ENCODE measurements at places on chromosomes 16 and 17.
A peak's percentile ranks its signal among the peaks of the same experiment; 100 is the strongest.

DNA sequence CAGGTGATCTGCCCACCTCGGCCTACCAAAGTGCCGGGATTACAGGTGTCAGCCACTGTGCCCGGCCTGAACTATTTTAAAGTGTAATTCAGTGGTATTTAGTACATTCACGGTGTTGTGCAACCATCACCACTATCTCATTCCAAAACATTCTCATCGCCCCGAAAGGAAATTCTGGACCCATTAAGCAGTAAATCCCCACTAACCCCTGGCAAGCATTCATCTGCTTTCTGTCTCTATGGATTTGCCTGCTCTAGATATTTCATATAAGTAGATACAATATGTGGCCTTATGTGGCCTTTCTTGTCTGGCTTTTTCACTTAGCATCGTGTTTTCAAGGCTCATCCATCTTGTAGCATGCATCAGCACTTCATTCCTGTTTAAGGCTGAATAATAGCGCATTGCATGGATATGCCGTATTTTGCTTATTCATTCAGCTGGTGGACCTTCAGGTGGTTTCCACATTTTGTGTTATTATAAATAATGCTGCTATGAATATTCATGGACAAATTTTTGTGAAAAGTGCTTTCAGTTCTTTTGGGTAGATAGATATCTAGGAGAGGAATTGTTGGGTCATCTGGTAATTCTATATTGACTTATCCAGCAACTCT lies 8.4 kb upstream of the HERPUD1 start:
- no peak for DNase-seq

- DNase-seq, result no peak
Observed at GRCh38 chr16:65068151-65068740, 53.6 kb downstream of the CDH11 start.

GRCh38 chr17:37176723-37177122 lies 199.1 kb upstream of the C17orf78 start:
- no peak for DNase-seq

DNA sequence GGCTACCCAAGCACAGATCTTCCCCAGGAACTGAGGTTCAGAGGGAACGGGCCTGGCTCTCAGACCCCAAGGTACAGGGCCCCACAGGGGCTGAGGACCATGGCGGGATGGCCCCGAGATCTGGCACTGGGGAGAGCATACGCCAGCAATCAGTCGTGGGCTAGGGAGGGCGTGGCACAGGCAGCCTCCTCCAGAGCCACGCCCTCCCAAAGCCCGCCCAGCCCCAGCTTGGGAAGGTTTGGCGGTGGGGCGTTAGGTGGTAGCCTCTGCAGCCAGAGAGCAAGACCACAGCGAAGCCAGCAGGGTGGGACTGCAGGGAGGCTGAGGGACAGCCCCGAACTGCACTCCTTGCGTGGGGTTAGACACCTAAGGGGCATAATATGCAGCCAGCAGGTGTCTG lies 11.6 kb downstream of the WNT9B start:
- DNase-seq, result no peak

- DNase-seq, result no peak
Observed at GRCh38 chr17:57980522-57980921, 7.5 kb downstream of the VEZF1 start.

GRCh38 chr16:55703003-55704001 lies 47.5 kb downstream of the SLC6A2 start:
- DNase-seq, result no peak

DNA sequence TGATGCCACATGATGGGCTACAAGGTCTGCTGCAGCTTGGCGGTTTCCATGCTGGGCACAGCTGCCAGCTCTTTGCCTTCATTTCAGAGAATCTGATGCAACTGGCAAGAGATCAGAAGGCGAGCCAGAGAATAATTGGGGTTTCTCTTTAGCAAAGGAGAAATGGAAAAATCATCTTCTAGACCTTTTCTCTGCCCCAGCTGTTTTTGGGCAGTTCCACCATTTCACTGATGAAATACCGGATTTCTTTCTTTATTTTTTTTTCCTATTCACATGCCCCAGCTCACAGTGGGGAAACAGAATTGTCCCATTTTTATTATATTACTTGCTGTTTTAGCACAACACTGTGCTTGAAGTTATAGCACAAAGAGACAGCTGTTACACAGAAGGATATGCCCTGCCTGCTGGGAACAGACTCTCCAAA lies 439.3 kb upstream of the GOT2 start:
- DNase-seq, result no peak

DNA sequence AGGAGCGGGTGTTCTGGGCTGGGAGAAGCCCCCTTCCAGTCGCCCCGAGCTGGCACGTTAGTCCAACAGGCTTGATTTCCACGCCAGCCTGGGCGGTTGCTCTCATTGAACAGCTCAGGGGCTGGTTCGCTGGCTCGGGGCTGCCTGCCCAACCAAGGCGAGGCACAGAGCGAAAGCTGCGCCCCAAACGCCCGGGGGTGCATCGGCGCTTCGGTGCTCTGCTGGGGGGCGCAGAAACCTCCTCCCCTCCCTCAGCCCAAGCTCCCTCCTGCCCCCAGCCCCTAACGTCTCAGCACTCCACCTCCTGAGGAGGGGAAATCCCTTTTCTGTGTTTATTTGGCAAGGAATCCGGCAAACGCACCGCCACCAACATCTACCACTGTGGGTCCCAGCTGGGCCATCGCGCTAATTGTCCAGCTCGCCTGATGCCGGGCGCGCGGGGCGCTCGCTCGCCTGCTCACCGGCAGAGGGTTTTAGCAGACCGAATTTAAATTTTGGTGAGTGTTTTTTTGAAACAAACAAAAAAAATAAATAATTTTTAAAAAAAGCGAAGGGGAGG lies 29.5 kb upstream of the RBFOX1 start:
- DNase-seq, result no peak

- DNase-seq, result no peak
Observed at GRCh38 chr16:4240624-4241023, 1.3 kb downstream of the SRL start.

DNA sequence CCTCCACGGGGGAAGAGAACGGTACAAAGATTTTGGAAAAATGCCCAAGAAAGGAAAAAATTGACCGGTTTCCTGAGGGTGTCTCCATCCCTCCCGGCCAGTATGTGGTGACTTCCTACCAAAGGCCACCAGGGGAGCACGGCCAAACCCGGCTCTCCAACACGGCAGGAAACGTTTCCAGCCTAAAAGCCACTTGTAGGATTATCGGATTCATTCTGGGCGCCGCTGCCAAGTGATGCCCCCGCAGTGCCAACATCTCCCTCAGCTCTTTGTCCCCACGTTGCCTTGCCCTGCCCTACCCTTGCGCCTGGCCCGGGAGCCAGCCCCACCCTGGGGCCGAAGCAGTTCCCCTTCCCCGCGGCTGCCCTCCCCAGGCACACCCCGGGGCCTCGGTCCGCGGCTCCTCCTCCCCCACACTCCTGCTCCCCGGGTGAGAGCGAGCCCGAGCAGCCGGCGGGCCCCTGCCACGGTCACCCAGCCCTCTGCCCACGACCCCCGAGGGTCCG lies 688 bp downstream of the CRK start:
- DNase-seq, result peak; percentile 33

- no peak for DNase-seq
Observed at GRCh38 chr16:66088681-66089080, 277.8 kb upstream of the CDH5 start.

GRCh38 chr17:8490256-8491023 lies 54.8 kb downstream of the NDEL1 start:
- no peak for DNase-seq

Measured in activated T-helper 1 cell treated with anti-CD3 and anti-CD28 coated beads, Interleukin-12 subunit alpha, Interleukin-12 subunit beta, Interleukin-2, Interleukin-4 antibody, amounts not matched to agents 30 ng/mL and 10 ng/mL and 1 ng/mL, durations not matched to agents 14 hours and 24 hours and 36 hours (primary cell).